ENCODE measurements at places on chromosomes 6 and 20. TPM values are rescaled to one million over a fixed set of nuclear protein-coding genes. Genes with fewer than 3 reads are reported as not detected.
A peak's percentile ranks its signal among the peaks of the same experiment; 100 is the strongest.

GRCh38 chr20:43690943-43691598, 24.2 kb downstream of the MYBL2 start:
- no peaks in the 10 kb centered on the region for H3K27me3 ChIP-seq
- no peaks in the 10 kb centered on the region for H3K36me3 ChIP-seq
- no peak overlapping the region for H3K27ac ChIP-seq
- no peak for DNase-seq

- no peak overlapping the region for H3K4me3 ChIP-seq
- H3K36me3 ChIP-seq: no peaks in the 10 kb centered on the region
- H3K27me3 ChIP-seq: no peaks in the 10 kb centered on the region
These were observed 40.2 kb downstream of the INSM1 start for GRCh38 chr20:20407891-20408805.

The PCK1 gene
- total RNA-seq: 7.7 TPM

The ANKRD6 gene
- 32.2 TPM for total RNA-seq

- no peaks in the 10 kb centered on the region for H3K27me3 ChIP-seq
- no peaks in the 10 kb centered on the region for H3K4me1 ChIP-seq
- no peak overlapping the region for H3K4me3 ChIP-seq
- no peak overlapping the region for H3K27ac ChIP-seq
These were observed 110.2 kb downstream of the WDR27 start for GRCh38 chr6:169591616-169592015.

DNA sequence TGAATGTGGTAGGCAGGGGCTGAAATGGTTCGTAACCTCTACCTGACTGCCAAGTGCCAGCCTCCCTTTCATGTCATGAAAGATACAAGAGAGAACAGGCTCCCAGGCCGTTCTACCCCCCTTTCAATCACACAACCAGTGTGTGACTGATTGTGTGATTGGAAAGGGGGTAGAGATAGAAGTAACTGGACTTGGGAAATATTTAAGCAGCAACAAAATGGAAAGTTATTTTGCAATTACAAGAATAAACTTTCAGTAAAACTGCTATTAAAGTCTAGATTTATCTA, 20.8 kb downstream of the CYP24A1 start:
- H3K27ac ChIP-seq: no peak overlapping the region
- H3K36me3 ChIP-seq: no peaks in the 10 kb centered on the region
- DNase-seq: no peak
- H3K27me3 ChIP-seq: no peaks in the 10 kb centered on the region
- H3K4me1 ChIP-seq: no peaks in the 10 kb centered on the region

The LAMA2 gene
- 45.2 TPM for total RNA-seq

GRCh38 chr6:67501755-67502154, 1133.3 kb upstream of the ADGRB3 start:
- no peak overlapping the region for H3K4me3 ChIP-seq
- no peak for DNase-seq
- H3K27me3 ChIP-seq: no peaks in the 10 kb centered on the region
- H3K36me3 ChIP-seq: no peaks in the 10 kb centered on the region

The CD83 gene
- total RNA-seq: 0.11 TPM

The VGLL2 gene
- total RNA-seq: not detected

DNA sequence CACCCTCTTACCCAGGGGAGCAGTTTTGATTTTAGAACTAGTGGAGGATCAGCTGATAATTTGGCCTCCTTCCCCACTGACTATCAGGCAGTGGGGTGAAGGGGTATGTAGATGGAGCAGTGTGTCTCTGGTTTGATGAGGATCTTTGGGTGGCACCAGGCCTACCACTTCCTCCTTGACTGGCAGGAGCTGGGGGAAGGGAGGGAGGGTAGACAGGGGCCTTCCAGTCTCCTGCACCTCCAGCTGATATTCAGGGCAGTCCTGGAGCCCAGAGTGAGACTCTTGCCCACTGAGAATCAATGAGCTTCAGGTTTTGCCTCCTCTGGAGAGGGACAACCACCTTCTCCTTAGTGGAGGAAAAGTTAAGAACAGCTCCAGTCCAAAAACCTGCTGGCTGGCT, 3.2 kb downstream of the DEF6 start:
- peaks cover 1% of the 10 kb centered on the region for H3K36me3 ChIP-seq
- H3K4me1 ChIP-seq: no peaks in the 10 kb centered on the region
- H3K27me3 ChIP-seq: no peaks in the 10 kb centered on the region
- no peak for DNase-seq

The GJA10 gene
- total RNA-seq: not detected

GRCh38 chr6:46310196-46310595, 139.4 kb upstream of the ENPP5 start:
- no peak for DNase-seq
- no peak overlapping the region for H3K27ac ChIP-seq
- H3K36me3 ChIP-seq: no peaks in the 10 kb centered on the region
- H3K4me1 ChIP-seq: peaks cover 4% of the 10 kb centered on the region
- no peak overlapping the region for H3K4me3 ChIP-seq

GRCh38 chr6:111033628-111034289, 51.9 kb downstream of the RPF2 start:
- no peaks in the 10 kb centered on the region for H3K27me3 ChIP-seq
- H3K36me3 ChIP-seq: no peaks in the 10 kb centered on the region
- no peaks in the 10 kb centered on the region for H3K4me1 ChIP-seq
- no peak for DNase-seq
- no peak overlapping the region for H3K27ac ChIP-seq
- no peak overlapping the region for H3K4me3 ChIP-seq

The CYB5R4 gene
- 0.53 TPM for total RNA-seq

DNA sequence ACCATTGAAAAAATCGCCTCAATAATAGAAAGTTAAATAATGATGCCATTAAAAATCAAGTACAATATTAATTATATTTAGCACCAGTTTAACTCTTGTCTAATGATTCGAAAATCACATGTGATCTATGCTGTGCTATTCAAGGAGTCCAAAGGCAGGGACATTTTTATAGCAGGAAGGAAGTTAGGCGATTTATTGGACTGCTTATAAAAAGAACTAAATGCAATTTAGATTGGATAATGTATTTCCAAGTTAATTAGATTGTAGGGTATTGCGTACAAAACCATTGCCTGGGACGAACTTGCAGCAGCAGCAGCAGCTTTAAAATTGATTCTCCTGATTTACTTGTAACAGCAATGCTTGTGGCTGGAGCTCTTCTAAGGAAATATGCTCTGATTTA, 87.4 kb upstream of the TMEM181 start:
- H3K27me3 ChIP-seq: no peaks in the 10 kb centered on the region
- H3K4me3 ChIP-seq: no peak overlapping the region
- no peak for DNase-seq
- H3K36me3 ChIP-seq: no peaks in the 10 kb centered on the region

The ECT2L gene
- not detected for total RNA-seq

The TXLNB gene
- not detected for total RNA-seq

The PGC gene
- 0.53 TPM for total RNA-seq

DNA sequence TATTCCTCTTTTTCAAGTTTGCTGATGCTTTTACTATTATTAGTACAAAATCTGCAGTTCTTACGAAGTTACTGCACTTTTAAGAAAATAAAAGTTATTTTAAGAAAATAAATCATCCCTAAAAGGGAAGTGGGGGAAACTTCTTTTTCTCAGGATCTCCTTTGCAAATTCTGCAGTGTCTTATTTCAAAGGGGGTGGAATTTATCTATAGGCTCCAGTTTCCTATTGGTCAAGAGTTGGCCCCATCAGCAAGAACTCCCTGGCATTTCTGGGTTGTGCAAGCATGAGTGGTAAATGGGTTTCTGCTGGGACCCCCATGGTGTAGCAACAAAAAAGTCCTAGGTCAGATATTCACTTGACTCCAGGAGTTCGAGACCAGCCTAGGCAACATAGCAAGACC, 136.3 kb upstream of the PRDM1 start:
- H3K27ac ChIP-seq: no peak overlapping the region
- no peaks in the 10 kb centered on the region for H3K4me1 ChIP-seq
- no peak for DNase-seq
- no peaks in the 10 kb centered on the region for H3K27me3 ChIP-seq
- no peak overlapping the region for H3K4me3 ChIP-seq

- H3K36me3 ChIP-seq: peaks cover 13% of the 10 kb centered on the region
- no peak for DNase-seq
- no peak overlapping the region for H3K4me3 ChIP-seq
- peak overlapping the region; percentile 86 for H3K27ac ChIP-seq
These were observed 6.9 kb downstream of the MANBAL start for GRCh38 chr20:37296371-37296770.

DNA sequence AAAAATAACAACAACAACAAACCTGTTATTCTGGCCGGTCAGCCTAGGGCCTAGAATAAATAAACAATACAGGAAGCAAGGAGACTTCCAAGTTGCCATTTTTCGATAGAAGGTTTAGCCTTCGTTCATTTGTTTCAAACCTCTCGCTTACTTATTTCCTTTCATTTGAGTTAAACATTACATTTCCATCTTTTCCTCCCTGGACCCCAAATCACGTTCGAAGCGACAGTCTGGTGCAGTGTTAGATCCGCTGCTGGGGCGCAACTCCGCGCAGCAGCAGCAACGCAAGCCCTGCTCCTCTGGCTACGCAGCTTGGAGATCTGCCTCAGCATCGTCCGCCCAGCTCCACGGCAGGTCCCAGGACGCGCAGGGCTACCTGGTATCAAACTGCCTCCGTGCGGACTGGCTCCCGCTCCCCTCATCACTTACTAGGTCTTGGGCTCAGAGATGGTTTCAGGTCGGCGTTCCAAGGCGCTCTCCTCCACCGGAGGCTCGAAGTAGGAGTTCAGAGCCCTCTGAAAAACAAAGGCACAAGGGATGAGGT, 530 bp downstream of the TDP2 start:
- peaks cover 4% of the 10 kb centered on the region for H3K4me1 ChIP-seq
- H3K36me3 ChIP-seq: peaks cover 12% of the 10 kb centered on the region
- no peaks in the 10 kb centered on the region for H3K27me3 ChIP-seq
- peak overlapping the region; percentile 85 for H3K4me3 ChIP-seq

GRCh38 chr6:25934156-25934555, 3.7 kb upstream of the SLC17A2 start:
- H3K27ac ChIP-seq: no peak overlapping the region
- no peak overlapping the region for H3K4me3 ChIP-seq
- no peaks in the 10 kb centered on the region for H3K36me3 ChIP-seq
- no peak for DNase-seq
- H3K4me1 ChIP-seq: no peaks in the 10 kb centered on the region

DNA sequence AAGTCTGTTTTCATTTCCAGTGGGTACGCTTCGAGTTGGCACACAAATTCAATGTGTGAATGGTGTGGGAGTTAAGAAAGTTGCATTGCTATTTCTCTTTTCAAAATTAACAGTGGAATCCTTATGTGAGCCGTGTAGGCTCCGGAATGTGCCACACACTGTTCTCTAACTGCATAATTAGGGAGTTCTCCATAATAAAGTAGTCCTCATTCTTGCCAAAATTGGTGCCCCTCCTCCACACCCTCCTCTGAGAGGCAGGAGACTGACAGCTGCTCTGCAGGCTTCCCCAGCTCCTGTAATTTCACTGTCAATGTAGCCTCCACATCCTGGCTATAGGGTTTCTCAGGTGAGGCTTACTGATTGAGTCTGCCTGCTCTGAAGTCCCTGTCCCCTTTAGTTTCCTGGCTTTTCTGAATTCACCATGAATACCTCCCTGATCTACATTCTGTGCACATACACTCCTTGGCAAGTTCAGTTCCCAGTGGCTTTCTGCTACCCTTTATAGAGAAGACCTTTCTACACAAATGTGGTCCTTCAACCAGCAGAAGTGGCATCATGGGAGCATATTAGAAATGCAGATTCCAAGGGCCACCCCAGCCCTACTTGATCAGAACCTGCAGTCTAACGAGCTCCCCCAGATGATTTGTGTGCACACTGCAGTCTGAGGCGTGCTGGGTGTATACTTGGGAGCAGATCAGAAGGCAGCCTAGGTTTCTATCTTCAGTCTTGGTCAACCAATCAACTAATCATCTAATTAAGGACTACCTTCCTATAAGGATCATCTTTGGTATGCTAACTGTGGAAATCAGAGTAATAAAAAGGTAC, 19.9 kb upstream of the CCN6 start:
- H3K4me1 ChIP-seq: peaks cover 18% of the 10 kb centered on the region
- no peaks in the 10 kb centered on the region for H3K27me3 ChIP-seq
- no peak for DNase-seq
- no peaks in the 10 kb centered on the region for H3K36me3 ChIP-seq
- no peak overlapping the region for H3K4me3 ChIP-seq
- H3K27ac ChIP-seq: no peak overlapping the region

The KLHDC3 gene
- 64.0 TPM for total RNA-seq

- no peaks in the 10 kb centered on the region for H3K4me1 ChIP-seq
- H3K27me3 ChIP-seq: no peaks in the 10 kb centered on the region
- H3K4me3 ChIP-seq: no peak overlapping the region
- DNase-seq: no peak
- no peak overlapping the region for H3K27ac ChIP-seq
These were observed 538.2 kb upstream of the EYS start for GRCh38 chr6:66245231-66245630.

- H3K27me3 ChIP-seq: no peaks in the 10 kb centered on the region
- H3K36me3 ChIP-seq: no peaks in the 10 kb centered on the region
- no peak overlapping the region for H3K27ac ChIP-seq
- no peak overlapping the region for H3K4me3 ChIP-seq
- H3K4me1 ChIP-seq: no peaks in the 10 kb centered on the region
- DNase-seq: no peak
These were observed 191.1 kb downstream of the SLC24A3 start for GRCh38 chr20:19403549-19403948.

DNA sequence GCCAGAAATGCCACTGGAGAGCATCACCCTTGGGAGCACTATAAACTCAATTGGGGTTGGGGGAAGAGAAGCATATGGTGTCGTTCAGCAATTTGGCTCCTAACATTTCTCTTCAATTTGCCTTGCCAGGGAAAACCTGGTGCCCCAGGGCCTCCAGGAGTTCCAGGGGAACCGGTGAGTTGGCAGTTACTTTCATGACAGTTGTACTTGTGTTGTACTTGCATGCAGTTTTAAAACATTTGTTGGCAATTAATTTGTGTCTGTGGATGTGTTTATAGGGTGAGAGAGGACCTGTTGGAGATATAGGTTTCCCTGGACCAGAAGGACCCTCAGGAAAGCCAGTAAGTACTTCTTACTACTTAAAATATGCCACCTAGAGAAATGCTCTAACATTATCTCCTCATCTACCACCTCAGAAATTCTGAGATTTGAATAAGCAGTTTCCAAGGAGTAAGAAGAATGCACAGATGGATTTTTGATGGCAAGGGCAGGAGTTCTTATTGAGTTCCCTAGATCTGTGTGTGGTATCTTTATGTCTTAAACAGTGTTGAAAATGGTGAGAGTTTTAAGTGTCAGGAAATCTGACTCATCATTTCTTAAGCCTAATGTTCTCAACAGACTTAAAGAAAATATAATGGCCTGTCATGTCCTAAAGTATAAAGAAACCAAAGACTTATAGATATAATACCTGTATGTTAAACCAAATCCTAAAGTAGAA, 122.5 kb downstream of the COL9A1 start:
- no peak for DNase-seq
- no peak overlapping the region for H3K4me3 ChIP-seq
- H3K27me3 ChIP-seq: no peaks in the 10 kb centered on the region
- H3K27ac ChIP-seq: no peak overlapping the region
- H3K4me1 ChIP-seq: no peaks in the 10 kb centered on the region

The TMEM217 gene
- total RNA-seq: not detected

The DDX43 gene
- total RNA-seq: not detected

DNA sequence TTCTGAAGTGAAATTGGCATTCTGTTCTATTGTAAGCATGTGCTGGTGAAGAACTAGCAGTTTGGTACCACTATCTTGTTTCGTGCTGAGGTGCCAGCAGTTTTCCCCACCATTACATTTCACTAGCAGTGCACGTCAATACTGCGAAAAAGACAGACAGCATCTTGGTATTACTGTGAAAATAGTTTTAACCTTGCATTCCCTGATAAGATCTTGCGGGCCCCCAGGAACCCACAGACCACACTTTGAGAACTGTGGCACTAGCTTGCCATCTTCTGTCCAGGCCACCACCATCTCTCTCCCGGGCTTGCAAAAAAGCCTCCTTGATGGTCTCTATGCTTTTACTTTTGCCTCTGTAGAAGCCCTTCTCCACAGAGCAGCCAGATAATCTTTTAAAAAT, 185.7 kb downstream of the BACH2 start:
- no peaks in the 10 kb centered on the region for H3K27me3 ChIP-seq
- no peaks in the 10 kb centered on the region for H3K36me3 ChIP-seq
- H3K4me1 ChIP-seq: no peaks in the 10 kb centered on the region
- H3K27ac ChIP-seq: no peak overlapping the region
- no peak overlapping the region for H3K4me3 ChIP-seq

All from ascending aorta (tissue), 2 donors.